ENCODE measurements at places on chromosomes 3 and 15.

- no peak for DNase-seq
These were observed 285.0 kb upstream of the ADAMTS9 start for GRCh38 chr3:64972793-64973192.

GRCh38 chr15:80437334-80437891 is 33.2 kb downstream of the ARNT2 start:
- DNase-seq, result no peak

- peak; percentile 15 for DNase-seq
These were observed 753 bp downstream of the ITGB5 start for GRCh38 chr3:124886168-124887056.

DNA sequence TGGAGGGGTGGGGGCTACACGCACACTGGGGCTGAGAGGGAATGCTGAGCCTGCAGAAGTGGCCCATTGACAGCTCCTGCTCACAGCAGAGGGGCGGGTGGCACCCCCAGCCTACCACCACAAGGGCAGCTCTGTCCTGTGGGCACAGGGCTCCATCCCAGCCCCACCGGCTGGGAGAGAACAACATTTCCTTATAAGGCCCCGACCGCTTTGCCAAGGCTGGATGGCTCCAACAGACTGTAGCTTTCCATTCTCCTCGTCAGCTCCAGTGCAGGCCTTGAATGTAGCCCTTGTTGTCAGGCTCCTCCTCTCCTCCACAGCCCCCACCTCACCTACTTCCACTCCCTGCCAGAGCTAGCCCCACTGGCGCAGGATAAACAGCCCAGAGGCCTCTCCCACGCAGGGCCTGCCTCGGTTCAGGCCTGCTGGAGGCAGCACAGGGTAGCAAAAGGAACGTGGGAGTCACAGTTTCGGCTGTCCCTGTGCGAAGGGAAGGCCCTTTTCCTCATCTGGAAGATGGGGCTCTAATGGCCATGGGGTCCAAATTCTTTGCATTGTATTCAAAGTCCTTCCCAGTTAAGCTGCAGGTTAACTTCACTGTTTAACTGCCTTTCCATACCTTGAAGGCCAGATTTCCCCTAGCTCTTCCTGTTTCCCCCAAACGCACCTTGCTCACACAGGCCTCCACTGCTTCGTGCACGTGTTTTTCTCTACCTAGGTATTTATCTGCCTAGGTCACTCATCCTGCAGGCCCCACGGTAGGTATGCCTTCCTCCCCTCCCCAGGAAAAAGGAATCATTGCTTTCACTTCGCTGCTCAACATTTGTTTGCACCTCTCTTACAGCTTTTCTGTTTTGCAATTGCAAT is 101.6 kb upstream of the LPP start:
- DNase-seq, result no peak

DNA sequence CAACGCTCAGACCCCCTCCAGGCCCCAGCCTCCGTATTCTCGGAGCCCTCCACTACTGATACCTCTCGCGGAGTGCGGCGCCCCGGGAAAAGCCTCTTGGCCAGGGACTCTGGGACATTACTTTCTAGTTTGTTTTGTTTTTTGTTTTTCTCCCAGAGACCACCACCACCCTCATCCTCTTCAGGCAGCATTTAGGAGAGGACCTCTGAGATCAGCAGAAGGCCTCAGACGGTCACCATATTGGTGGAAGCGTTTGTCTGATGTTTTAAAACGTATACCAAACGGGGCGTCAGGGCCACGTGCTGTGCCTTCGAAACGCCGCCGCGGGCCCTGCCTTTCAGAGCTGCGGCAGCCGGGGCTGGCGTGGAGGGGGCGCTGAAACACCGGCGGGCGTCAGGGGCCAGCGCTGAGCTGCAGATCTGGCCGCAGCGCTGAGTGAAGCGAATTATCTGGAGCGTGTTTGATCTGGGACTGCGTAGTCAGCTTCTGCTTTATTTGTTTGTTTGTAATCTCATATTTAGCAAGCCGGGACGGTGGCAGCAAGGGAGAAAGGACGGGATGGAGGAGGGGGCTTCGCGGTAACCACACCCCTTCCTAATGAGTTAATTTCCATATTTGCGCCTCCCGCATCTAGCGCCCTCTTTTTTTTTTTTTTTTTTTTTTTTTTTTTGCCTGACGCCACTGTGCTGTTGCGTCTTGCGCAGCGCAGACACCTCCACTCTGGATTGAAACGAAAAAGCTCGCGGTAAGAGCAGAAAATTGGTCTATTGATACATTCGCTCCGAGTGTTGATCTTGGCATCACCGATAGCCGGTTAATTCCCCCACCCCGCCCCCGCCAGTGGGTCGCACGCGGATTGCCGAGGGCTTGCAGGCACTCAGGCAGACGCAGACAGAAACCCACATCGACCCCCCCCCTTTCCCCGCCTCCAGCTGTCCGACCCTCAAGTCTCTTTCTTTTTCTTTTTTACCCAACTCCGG is 14.9 kb downstream of the SOX2 start:
- no peak for DNase-seq

DNA sequence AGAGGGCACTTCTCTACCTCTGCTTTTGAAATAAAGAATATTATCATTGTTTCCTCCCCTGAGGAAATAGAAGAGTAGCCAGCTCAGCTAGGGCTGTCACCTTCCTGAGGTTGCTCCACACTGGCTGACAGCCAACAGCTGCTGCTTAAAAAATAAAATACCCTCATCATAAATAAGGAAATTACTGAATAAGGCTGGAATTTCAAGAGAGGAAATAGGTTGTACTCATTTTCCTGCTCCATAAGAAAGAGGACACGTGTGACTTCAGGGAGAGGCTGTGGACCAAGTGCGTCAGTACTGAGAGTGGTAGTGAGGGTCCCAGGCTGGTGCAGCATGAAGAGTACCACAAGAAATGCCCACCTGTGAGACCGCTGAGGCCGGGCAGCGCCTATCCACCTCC is 8.1 kb upstream of the C2CD4B start:
- DNase-seq, result no peak

GRCh38 chr3:77571971-77572715 is 532.2 kb downstream of the ROBO2 start:
- no peak for DNase-seq

GRCh38 chr3:49164983-49165720 is 979 bp downstream of the CCDC71 start:
- DNase-seq, result no peak

DNA sequence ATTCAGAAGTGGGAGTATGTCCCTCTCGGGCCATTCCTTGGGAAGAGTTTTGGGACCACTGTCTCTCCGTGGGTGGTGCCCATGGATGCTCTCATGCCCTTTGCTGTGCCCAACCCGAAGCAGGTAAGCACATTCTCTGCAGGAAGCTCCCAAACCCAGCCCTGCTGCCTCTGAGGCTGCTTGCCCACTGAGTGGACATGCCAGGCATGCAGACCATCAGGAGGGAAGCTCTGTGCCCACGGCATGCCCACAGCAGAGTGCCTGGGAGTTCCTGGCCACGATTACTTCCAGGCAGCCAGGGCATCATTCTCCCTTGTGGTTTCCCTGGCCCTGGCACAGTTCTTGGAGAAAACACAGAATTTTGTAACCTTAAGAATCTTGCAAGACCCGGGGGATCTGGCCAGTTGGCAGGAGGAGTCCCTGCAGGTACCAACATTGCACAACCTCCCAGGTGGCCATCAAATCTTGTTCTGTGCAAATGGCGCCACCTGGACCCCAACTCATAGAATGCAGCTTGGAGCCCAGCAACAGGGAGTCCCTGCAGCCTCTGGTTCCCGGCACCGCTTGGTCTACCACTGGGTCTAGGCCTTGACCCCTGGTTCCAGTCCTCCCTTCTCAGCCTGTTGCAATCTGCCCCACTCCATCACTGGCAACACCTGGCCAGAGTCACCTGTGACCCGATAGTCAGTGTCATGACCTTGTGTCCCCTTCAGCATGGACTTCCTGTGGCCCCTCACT is 20.4 kb downstream of the FAH start:
- peak; percentile 69 for DNase-seq

DNA sequence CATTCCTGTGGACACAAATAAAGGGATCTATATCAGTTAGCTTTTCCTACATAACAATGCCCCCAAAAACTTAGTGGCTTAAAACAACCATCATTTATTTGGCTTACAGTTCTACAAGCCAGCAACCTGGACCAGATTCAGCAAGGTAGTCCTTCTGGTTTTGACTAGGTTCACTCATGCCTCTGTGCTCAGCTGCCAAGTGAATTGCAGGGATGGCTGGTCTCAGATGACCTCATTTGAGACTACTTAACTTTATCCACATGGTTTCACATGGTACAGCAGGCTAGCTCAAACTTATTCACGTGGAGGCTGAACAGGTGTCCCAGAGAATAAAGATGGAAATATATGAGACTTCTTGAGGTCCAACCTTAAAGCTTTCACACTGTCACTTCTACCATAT is 119.3 kb upstream of the BFSP2 start:
- DNase-seq, result no peak

DNA sequence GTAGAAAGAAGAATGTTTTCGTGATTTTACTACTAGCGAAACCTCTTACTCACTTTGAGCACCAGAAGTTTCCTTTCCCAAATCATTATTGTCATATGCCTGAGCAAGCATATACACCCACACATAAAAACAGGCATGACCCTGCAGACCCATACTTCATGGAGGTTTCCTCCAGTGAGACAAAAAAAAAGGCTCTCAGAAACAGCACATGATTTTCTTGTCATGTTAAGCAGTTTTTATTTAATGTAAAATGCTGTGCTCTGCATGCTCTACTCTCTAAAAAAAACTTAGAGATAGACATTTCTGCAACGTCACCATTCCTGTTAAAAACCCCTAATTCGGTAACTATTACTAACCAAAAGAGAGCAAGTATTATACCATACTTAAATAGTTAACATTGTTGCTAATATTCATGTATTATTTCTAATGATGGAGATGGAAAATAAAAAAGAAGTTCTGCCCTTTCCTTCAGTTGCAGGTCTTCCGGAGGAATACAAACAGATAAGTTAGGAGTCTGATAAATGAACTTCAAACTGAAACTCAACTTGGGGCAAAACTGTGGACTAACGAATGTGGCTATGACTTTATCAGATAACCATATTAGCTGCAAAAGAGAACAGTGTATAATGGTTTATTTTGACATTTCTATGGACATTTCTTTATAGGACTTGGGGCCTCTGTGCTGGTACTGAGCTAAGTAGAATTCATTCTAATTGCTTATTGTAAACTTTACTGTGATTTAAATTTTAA is 15.9 kb downstream of the CD200R1 start:
- DNase-seq, result no peak

- no peak for DNase-seq
These were observed 142.8 kb downstream of the IGF1R start for GRCh38 chr15:98791046-98791701.

DNA sequence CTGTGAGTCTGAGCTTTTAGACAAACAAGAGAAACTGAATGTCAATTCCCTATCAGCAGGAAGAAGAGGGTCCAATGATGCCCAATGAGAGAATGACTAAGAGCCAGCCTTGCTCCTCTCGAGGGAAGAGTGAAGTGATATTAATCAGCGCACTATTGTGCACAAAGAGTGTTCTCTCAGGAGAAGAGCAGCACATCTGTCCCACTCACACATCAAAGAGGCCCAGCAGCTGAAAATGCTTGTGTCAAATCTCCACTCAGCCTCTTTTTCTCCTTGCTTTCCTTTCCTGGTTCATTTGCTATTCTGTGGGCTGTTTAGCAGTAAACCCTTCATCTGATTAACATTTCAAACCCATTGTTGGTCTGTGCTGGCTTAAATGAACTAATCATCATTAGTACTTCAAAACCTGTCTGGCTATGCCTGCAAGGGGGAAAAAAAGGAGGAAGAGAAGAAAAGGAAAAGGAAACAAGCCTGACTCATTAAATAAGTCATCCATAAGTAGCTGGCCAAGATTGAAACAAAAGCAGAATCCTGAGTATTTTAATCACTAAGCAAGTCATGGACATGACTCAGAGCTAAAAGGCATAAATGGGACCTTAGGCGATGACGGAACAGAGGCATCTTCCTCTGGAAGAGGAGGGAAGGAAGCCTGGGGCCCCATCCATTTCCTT is 912.7 kb downstream of the TUSC7 start:
- DNase-seq, result no peak

- DNase-seq, result no peak
These were observed 43.3 kb downstream of the ADPGK start for GRCh38 chr15:72740219-72740618.

DNA sequence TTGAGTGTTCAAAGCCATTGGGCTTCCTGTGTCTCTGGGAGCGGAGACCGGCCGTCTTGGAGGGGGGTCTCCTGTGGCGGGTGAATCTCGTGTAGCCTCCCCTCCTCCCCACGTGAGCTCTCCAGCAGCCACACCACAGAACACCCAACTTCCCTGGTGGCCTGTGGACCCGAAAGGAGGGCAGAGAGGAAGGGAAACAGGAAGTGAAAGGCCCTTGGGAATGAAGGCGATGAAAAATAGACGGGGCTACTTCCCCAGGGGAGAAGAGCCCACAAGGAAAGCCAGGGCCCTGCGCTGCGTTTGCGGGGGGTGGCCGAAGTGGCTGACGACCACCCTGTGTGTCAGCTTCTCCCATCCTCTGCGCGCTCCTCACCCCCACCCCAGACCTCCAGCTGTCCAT is 5.4 kb downstream of the ANKRD63 start:
- DNase-seq, result no peak

- DNase-seq, result no peak
These were observed 38.4 kb upstream of the SLC6A11 start for GRCh38 chr3:10777627-10778026.

GRCh38 chr3:109728861-109729494 is 391.6 kb upstream of the DPPA4 start:
- DNase-seq, result no peak

DNA sequence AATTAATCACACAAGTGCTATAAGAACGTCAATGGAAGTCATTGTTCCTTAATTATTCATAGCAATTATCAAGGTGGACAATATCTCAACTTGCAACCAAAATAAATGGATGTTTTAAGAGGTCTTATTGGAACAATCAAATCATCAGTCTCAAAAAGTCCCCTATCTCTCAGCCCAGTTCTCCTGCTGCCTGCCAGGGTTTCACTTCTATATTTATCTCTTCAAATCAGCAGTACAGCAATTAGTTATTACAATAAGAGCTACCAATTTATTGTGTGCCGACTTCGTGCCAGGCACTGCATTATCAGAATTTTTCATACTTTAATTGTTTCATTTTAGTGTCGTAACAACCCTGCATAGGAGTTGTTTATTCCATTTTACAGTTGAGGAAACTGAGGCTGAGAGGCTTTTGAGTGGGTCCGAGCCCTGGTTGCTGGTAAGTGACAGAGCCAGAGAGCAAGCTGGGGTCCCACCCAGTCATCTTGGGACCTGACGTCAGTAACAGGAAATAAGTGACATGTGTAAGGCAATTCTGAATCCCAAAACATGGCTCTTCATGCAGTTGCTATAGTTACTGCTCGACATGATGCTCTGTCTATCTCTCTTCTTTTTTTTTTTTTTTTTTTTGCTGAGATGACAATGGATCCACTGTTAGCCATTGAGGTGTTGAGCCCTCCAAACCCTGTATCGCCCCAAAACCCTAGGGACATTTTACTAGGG is 8.8 kb upstream of the KCTD6 start:
- no peak for DNase-seq

DNA sequence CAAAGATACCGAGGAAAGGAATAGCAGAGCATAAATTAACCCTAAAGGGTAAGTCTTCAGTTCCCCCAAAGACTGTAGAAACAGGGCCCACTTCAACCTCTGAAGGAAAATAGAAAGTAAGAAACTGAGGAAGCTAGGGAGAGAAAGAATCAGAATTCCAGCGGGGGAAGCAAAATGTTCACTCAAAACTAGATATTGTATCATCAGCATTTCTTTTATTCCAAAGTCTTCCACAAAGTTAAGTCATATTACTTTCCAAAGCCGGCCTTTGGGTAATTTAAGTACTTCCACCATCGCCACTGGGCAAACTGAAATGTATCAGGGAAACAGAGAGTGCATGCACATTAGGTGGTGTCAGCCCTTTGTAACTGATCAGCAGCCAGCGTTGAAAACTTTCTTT is 88.3 kb downstream of the RSL24D1 start:
- DNase-seq, result no peak
